ENCODE measurements at places on chromosomes 3 and 15.
A peak's percentile ranks its signal among the peaks of the same experiment; 100 is the strongest.

DNA sequence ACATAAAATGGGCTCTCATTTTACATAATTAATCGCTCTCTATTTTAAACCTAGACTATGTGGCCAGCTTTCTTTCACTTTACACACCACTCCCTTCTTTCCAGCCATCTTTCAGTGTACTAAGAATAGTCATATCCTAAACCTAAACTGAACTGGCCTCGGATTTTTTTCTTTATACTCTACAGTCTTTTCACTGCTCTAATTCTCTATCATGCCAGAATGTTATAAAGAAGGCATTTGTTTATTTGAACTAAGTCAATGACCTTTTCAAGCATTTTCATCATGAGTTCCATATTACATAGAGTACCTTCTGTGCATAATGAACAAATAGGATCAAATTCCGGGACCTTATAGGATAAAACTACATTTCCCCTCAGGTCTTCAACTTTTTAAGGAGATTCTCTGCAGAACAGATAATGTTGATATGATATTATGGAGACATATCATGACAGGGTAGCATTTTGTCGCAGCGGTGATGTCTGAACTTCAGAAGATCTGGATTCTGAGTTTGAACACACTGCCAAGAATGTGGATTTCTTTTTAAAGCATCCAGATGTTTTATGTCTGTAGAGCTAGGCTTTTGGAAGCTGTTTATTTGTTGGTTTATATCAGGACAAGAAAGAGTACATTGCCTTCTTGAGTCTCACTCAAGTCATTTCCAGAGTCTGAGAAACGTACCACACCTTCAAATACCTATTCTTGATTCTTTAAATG, 1047.3 kb downstream of the MCTP2 start:
- no peak for DNase-seq

GRCh38 chr3:122066331-122067213, 11.4 kb downstream of the CD86 start:
- DNase-seq: no peak

DNA sequence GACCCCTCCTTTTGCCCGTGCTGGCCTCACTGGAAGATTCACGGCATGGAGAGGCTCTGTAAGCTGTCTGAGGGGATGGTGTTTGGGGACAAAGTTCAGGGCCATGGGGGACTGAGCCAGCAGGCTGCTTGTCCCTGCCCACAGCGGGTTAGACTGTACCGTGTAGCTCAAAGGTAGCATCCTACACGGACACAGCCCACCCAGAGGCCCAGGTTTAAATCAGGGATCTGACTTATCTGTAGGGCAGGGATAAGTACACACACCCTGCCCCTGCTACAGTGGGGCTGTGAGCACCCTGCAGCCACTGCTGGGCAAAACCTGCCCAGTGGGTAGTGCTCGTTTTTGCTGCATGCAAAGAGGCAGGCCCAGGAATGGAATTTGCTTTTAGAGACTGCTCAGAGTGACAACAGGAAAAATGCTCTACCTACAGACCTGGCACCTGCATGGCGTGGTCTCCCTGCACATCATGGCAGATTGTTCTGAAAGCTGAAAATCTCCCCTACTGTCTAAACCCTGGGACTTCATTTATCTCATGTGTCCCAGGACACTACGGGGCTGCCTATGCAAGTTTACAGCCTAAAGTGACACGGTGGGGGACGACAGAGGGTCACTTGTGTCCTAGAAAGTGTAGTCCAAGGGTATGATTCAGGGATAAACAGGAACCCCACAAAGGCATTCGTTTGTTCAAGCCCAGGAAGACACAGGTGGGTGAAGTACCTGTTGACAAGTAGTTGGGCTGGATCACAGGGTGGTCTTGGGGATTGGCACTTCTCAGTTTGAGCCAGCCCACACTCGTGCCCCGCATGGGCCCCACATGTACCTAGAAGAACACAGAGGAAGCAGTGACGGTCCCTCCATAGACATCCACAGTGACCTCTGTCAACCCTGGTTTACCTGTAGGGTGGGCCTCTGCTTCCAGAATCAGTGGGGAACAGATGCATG, 27.7 kb downstream of the CHDH start:
- no peak for DNase-seq

DNA sequence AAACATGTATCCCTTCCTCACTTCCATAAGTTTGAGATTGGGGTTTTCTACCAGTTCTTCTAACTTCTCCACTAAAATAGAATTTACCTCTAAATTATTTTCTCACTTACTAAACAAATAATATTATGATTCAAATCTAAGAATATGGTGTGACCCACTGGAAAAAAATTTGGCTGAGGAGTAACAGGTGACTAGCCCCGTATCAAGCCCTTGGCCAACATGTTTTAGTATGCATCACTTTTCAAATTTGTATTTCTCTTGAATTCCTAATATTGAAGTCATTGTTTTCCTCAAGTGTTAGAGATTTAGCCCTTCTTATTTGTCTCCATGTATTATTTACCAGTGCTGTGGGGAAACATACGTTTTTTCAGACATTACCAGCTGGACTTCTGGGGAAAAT, 759.4 kb downstream of the NSUN3 start:
- no peak for DNase-seq

GRCh38 chr15:33145447-33145846, 49.1 kb downstream of the FMN1 start:
- DNase-seq: no peak

DNA sequence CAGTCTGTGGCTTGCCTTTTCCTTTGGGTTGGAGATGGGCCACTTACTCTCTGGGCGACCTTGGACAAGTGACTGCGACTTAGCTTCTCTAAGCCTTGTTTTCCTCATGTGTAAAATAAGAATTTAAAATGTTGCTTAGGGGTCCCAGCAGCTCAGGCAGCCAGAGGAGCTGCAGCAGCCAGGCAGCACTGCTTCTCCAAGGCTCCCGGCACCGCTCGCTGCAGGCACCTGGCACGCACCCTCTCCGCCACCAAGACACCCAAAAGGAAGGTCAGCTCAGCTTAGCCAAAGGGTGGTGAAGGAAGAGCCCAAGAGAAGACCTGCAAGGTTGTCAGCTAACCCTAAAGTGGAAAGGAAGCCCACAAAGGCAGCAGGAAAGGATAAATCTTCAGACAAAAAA, 10.7 kb upstream of the AMOTL2 start:
- no peak for DNase-seq

DNA sequence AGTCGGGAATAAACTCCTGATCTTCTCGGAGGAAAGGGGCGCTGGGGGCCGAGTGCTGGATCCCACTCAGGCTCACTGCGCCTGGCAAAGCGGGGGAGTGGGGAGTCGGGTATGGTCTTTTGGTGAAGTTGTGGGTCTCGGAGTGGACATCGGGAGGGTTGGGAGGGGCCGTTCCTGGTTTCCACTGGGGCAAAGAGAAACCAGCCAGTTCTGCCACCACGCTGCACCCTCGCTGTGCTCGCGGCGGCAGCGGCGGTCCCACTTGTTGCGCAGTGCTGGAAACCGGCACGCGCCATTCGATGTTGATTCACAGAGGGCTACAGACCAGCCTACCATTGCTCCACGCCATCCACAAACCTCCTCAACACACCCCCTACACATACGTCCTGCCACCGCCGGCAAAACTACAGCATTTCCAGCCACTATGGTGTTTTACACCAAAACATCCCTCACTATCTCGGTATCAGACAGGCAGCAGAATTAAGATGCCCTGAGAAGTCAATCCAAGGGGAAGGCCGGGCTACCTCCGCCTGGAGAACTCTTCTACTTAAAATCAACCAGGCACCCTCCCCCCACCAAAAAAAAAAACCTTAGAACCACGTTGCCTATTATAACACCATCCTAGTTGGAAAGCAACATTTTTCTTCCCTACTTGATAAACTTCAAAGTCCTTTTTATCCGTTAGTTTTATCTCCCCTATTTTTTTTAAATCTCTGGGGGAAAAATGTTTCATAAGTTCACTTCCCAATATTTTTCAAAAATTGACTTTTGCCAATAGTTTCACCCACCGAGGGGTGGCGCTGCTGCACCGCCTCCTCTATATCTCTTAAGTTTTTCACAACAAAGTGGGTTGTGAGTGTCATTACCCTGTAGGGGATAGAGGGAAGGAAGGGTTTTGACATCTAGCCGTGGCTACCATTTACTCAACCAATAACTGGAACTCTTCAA, 3.6 kb downstream of the BCL6 start:
- DNase-seq: peak; percentile 55

DNA sequence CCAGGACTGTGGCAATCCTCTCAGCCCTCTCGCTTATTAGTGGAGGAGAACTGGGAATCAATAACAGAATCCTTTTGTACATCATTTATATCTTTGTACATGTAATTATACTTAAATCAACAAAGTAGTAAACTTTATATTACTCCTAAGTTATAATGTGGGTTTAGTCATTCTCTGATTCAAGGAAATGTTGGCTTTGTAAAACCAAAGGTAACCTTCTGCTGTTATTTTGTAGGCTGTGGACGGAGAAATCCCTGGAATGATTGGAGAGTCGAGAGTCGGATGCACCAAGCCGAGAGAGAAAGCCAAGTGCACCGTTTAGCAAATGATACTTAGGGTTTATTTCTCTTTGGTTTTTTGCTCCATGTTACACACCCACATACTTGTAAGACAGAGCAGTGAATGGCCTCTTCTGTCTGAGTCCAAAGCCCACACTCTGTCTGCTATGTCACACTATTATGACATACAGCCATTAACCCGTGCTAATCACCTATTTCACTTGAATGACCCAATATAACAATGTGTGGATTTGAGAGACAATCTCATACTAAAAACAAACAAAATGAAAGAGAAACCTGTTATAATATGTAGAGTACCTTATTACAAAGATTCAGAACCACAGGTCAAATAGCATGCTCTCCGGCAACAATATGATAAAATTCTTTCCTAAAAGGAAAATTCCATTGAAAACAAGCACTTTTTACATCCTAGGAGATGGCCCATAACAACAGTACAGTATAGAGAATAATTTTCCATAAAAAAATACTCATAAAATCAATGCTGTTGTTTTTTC, 72.2 kb downstream of the MECOM start:
- DNase-seq: no peak

DNA sequence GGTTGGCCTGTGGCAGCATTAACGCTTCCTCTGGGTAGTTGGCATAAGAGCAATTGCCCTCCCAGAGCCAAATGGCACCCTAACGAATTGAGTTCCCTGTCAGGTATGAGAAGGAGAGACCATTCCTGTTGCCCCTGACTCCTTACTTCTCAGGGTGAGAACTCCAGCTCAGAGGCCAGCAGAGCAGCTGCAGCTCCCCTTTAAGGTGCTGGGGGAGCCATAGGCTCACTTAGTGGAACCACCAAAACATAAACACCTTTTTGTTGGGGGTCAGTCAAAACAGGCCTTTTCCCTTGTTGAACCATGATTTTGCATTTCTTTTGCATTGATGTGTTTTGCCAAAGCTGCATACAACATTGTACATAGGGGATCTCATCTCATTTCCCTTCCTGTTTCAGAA, 28.1 kb upstream of the LHFPL4 start:
- DNase-seq: no peak

DNA sequence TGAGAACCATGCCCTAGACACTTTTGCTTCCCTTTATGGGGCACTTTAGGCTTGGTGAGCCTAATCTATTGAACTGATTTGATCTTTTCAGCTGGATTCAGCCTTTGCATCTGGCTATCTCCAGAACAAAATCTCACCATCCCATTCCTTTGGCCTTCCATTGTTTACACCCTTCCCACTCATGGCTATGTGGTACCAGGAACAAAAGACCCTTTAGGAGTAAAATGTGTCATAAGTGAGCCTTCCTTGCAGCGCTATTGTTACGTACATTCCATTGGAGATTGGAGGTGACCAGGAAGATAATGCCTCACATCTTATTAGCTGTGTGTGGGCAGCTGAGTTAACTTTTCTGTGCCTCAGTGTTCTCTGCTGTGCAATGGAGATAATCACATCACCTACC, 188.4 kb downstream of the SATB1 start:
- no peak for DNase-seq

DNA sequence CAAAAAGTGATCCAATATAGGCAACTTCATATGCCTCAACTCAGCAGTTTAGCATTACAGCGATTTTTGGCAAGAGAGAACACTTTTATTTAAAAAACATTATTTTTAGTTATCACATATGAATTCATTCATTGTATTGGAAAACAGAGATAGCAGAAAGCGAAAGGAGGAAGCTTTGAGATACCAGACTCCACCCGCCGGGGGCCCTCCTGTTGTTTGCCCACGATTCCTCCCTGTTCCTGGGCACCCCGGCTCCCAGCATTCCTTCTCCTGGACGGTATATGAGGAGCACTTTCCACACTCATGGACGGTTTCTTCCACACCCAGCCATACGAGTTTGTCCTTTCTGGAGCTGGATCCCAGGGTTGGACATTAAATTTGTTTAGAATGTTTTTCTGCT, 18.2 kb downstream of the APBA2 start:
- no peak for DNase-seq

GRCh38 chr3:126926684-126927400, 56.1 kb upstream of the PLXNA1 start:
- no peak for DNase-seq

GRCh38 chr3:43620831-43621655, 768 bp downstream of the ANO10 start:
- DNase-seq: no peak

GRCh38 chr15:60591496-60592370, 112.8 kb upstream of the ICE2 start:
- peak; percentile 68 for DNase-seq

DNA sequence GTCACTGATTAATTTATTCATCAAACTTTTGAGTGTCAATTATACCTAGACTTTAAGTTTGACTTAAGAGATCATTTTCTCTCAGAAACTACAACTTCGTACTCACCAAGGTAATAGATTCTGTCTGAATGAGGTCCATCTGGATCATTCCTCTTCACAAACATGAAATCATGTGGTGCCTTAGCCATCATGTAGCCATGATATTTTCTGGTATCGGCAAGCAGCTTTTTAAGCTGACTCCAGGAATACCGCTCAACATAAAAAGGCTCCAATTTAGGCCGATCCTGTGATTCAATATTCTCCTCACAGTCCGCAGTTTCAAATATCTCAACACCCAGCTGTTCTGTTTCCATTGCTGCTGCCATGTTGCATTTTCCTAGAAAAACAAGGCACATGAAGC, 5.3 kb downstream of the DPP8 start:
- DNase-seq: no peak

GRCh38 chr15:24696842-24697241, 21.3 kb downstream of the NPAP1 start:
- no peak for DNase-seq

DNA sequence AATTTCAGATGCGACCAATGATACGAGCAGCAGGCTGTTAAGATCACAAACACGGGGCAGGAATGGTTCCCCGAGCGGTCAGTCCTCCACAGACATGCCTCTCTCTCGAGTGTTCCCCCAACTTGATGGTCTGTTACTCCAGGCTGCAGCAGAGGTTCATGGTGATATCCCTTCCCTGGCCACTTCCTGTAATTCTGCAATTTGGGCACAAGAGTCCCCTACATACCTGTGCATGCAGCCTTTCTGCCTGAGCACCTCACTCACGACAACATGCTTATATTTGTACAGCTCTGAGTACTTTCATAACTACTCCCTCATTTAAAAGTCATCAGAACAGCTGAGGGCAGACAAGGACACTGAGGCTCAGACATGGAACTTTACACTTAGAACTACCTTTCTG, 408.1 kb upstream of the NR2F2 start:
- DNase-seq: no peak

- DNase-seq: no peak
Measured at GRCh38 chr15:74837482-74838136, 5.3 kb downstream of the ULK3 start.

GRCh38 chr3:112056451-112056929, 22.0 kb downstream of the TMPRSS7 start:
- no peak for DNase-seq
